ENCODE measurements at places on chromosomes 1 and 21.

DNA sequence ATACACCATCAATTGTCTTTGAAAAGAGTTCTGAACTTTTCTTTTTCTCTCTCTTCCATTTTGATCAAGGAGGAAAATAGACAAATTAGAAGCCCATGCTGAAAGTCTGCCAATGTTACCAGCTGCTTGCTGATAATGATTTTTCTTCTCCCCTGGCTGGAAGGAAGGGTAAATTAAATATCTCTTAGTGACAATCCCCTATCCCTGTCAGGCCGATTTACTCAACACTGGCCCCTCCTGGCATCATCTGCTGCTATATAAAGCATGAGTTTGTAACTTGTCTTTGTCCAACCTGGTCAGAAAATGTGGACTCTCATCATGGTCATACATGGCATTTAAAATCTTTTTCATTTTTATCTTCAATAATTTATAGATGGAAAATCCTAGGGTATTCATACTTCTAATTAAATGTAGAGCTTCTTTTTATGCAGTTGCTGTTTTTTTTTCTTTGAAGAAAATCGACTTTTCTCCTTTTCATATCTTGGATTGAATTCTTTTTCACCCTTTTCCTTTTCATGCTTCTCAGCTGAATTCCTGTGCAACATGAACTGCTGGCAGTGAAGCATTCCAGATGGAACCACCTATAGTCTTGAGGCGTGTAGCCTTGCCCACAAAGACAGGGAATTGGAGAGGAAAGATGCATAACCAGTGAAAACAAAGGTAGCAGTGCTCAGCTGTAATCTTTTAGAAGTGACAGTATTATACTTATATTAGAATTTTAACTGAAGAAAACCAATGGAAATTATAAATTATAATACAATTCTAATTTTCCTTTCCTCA, 214.7 kb upstream of the PTGFR start:
- DNase-seq: no peak

- DNase-seq: no peak
Observed at GRCh38 chr1:210366767-210367166, 38.1 kb downstream of the HHAT start.

DNA sequence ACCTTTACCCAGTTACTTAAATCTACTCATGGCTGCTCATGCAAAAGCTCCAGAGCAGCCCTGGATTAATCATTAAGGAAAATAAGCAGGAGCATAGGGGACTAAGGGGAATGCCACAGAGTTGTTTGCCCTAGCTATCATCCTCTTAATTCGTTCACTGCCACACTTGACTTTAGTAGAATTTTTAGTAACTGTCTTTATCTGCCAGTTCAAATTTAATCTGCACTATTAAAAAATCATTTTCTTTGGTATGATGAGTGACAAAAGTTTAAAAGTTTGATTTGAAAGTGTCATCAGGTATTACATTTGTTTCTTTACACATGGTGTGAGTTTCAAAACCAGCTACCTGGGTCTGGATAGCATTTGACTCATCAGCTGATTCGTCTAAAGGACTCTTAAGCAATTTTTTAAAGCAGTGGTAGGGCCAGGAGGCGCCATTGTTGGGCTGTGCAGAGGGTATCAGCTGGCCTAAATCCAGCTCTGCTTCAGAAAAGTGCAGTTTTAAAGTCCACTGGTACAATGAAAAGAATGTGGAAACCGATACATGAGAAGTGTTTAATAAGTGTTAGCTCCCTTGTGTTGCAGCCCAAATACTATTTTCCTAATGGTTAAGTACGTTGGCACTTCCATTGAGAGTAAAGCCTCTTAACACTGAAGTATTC, 69.9 kb upstream of the DR1 start:
- DNase-seq: no peak

- no peak for DNase-seq
Observed at GRCh38 chr1:150626150-150626549, 3.3 kb downstream of the ENSA start.

DNA sequence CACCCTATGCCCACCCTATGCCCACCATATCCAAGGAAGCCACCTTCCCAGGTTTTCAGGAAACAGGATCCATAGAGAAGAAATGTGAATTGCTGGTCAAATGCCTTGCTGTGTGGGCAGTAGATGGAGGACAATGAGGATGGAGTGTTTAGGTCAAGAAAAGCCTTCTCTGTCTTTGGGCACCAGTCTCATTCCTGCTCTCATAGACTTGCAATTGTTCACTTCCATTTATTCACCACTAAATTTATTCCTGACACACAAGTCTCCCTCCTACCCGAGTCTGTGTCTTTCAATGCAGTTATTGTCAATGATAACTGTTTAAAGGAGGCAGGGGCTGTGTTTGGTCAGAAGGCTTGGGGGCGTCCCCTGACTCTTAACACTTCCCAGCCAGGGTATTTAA, 48.0 kb upstream of the ITPKB start:
- DNase-seq: no peak

DNA sequence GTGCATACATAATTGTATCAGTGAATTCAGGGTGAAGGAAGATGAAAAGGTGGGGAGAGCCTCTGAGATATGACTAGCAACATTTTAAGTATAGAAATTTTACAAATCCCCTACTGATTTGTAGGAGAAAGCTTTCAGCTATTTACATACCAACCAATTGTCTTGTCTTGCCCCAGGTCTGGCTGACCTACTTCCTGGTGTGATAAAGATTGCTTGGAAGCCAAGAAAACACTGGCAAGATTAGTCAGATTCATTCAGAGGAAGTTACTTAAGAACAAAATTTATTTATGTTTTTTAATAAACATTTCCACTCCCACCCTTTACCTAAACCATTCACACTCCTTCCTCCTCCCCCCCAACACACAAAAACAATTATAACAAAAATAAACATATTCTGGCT, 17.5 kb downstream of the PTGS2 start:
- no peak for DNase-seq

DNA sequence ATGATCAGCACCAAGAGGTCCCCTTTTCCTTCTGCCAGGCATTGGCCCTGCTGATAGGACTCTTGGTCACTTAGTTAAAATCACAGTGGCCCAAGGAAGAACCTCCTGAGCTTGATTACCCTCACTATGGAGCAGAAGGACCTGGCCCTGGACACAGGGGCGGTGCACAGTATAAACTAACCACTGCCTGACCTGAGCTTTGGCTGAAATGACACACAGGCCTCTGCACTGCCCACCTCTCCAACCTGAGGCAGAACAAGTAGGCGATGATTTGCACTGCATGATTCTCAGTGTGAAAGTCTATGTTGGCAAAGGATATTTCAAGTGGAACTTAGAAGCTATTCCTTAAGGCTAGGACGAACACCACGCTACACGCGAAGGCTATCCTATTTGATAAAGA, 48.5 kb downstream of the CAPN2 start:
- no peak for DNase-seq

- DNase-seq: no peak
Observed at GRCh38 chr1:234617131-234617985, 7.4 kb upstream of the IRF2BP2 start.

DNA sequence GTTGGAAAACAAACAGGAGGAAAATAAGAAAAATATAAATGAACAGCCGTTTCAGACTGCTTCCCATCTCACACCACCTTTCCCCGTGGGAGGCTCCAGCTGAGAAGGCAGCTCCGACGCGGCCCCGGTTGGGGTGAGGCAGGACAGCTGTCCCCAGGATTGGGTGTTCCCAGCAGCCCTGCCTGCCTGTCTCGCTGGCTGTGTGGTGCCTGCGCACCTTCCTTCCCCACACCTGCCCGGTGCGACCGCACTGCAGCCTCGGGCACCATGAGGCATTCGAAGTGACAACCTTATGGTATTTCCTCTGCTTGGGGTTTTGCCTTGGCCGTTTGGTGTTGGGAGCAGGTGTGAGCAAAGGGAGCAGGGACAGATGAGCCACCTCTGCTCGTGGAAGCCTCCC, 161.6 kb downstream of the PRDM16 start:
- DNase-seq: no peak

DNA sequence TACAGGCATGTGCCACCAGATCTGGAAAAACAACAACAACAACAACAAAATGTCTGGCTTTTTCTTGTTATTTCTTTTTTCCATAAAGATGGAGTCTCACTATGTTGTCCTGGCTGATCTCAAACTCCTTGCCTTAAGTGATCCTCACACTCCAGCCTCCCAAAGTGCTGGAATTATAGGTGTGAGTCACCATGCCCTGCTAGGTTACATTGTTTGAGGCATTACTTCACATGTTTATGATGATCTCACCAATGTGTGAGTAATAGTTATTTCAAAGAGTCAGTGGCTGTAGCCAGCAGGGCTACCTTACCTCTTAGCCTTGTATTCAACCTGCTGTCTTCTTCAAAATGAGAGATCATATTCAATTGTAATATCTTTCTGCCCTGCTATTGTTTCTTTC, 445.7 kb downstream of the AMY1C start:
- no peak for DNase-seq

- no peak for DNase-seq
Observed at GRCh38 chr21:35266546-35266945, 217.4 kb upstream of the RUNX1 start.

- DNase-seq: no peak
Observed at GRCh38 chr1:18719786-18720451, 89.3 kb downstream of the PAX7 start.

- DNase-seq: no peak
Observed at GRCh38 chr1:153628638-153629342, 556 bp downstream of the S100A1 start.

- no peak for DNase-seq
Observed at GRCh38 chr1:222911866-222912265, 97.0 kb downstream of the DISP1 start.

DNA sequence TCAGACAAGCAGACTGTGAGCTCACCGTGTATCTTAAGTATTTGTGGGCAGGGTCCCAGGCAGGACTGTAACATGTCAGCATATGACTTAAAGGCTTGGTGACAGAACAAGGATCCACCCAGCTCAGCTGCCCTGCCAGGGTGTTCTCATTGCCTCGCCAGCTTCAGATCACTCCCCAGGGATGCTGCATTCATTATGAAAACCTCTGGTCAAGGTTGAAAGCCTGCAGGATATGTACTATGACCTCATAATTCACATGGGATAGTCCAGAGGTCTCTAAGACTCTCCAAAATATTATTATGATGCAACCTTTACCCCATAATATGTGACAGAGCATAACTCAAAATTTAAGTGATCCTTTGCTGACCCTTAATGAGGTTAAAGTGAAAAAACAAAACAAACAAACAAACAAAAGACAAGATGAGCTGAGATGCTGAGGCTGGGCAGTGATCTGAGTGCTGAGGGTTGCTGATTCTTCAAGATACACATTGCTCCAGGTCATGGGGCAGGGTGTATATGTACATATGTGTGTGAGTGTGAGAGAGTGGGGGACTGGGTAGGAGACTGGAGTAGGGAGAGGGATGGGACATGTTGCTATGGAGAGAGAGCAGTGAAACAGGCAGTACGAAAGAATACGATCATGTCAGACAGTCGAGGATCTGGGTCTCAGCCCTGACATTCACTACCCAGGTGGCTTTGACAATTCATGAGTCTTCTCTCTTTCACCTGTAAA, 98.8 kb upstream of the DUSP10 start:
- no peak for DNase-seq

- no peak for DNase-seq
Observed at GRCh38 chr21:33684068-33684467, 41.8 kb downstream of the ITSN1 start.

- no peak for DNase-seq
Observed at GRCh38 chr21:29696937-29697336, 242.9 kb downstream of the GRIK1 start.

DNA sequence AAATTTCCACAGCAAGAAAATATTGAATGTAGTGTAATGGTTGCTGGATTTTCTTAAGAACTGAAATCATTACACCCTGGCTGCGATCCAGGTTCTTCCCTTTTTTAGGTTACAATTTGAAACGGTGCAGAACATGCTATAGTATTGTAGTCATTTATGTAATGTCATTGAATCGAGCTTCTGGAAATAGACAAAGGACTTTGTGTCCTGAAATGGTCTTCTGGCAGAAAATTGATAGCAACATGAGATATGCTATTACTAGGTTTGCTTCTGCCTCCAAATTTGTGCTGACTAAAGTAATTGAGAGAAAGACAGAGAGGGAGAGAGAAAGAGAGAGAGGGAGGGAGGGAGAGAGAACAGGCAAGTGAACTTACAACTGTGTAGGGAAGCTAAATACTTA, 146.2 kb upstream of the NFIA start:
- DNase-seq: no peak

DNA sequence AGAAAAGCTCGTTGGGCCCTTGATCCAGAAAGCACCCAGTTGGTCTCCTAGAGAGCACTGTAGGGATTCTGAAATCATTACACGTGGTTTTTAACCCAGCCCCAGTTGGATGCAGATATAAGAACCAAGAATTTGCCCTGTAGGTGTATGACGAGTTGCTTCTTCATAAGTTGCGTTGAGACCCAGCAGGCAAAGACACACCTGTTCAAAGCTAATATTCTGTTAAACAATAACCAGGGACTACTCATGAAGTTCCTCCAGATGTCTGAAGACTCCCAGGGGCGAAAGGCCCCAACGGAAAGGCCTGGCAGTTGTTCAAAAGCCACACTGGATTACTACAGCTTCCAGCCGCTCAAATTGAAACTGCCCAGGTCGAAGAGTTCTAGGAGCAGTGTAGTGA, 88.6 kb upstream of the HNRNPU start:
- no peak for DNase-seq

- DNase-seq: no peak
Observed at GRCh38 chr1:35832276-35832905, 24.6 kb downstream of the AGO4 start.

- DNase-seq: peak; percentile 47
Observed at GRCh38 chr1:9292361-9293240, at the start of gene SPSB1. Gene SPSB1, plus strand, starts transcription at chr1:9292894. Its CDS starts 62,998 bp downstream, at chr1:9355892.

DNA sequence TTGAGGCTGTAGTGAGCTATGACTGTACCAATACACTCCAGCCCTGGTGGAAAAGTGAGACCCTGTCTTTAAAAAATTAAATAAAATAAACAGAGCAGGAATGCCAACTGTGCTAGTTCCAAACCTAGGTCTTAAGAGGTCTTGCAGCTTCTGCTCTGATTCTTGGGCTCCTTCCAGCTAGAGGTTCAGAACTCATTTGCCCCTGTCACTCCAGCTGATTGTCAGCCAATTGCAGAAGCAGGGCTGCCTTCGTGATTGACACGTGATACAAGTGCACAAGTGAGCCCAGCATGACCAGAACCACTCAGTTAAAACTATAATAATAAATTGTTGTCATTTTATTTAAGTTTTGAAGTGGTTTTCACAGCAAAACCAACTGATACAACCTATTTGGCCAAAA, 298.4 kb downstream of the USP25 start:
- DNase-seq: no peak

- no peak for DNase-seq
Observed at GRCh38 chr1:226474443-226475141, 66.7 kb upstream of the PARP1 start.

GRCh38 chr1:154951901-154952657, 3.8 kb downstream of the PBXIP1 start:
- DNase-seq: no peak

- no peak for DNase-seq
Observed at GRCh38 chr1:204241050-204241449, 27.3 kb upstream of the GOLT1A start.

DNA sequence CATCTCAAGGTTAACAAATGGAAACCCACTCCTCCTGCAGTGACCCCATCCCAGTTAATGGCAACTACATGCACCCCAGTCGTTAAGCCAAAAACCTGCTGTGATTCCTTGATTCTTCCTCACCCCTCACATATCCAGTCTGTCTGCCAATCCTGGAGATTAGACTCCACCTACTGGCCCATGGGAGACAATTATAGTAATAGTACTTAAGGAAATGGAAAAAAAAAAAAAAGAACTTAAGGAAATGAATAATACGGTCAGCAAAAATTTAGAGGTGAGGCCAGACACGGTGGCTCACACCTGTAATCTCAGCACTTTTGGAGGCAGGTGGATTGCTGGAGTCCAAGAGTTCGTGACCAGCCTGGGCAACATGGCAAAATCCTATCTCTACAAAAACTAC, 7.0 kb downstream of the NOL9 start:
- DNase-seq: no peak
